ENCODE measurements at places on chromosomes 6 and 20.

GRCh38 chr20:62065674-62066338, at the start of gene TAF4:
TAF4 (minus strand) TSS chr20:62065881; CDS start chr20:62065810, 71 bp downstream.
- peak; percentile 77 for DNase-seq

GRCh38 chr6:41445261-41445660, 100.9 kb upstream of the FOXP4 start:
- no peak for DNase-seq

GRCh38 chr6:166826264-166826663, 130.1 kb downstream of the RNASET2 start:
- no peak for DNase-seq

DNA sequence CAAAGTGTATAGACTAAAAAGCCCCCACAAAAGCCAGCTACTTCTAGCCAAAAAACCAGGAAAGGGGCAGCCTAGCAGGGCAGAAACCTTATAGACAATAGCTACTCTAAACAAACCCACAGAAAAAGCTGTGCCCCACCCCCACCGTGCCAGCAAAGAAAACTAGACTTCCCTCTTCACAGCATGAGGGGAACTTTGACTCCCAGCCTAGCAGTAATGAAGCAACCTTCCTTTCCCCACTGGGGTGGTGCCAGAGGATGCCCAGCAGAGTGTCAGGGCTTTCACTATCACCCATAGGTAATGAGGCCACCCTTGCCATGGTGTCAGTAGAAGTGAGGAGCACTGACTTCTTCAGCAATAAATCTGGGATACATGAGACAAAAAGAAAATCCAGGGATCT, 99.0 kb upstream of the LGSN start:
- DNase-seq = no peak

DNA sequence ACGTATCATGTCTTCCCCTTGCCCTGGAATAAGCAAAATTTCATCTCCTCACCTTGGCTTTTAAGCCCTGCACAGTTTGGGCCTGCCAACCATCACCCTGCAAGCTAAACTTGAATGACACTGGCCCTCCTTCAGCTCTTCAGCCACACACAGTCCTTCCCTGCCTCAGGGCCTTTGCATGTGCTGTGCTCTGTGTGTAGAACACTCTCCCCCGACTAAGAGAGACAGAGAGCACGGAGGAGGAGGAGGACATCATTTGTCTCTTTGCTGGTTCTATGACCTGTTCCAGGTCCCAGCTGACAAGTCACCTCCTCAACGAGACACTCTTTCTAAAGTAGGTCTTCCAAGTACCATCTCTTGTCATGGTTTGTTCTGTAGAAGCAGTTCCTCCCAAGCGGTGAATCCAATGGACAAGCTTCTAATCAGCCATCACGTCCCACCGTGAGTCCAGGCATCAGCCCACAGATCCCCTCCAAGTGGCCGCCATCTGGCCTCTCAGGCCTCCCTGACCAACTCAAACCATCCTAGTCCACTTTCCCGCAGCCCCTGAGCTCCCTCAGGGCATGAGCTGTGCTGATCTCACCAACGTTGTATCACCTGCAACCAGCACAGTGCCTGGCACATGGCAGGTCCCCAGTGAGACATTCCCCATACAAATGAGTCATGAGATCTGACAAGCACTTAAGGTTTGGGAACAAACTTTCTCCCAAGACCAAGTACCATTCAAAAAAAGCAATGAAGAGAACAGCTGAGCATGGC, 30.5 kb downstream of the NFATC2 start:
- no peak for DNase-seq

DNA sequence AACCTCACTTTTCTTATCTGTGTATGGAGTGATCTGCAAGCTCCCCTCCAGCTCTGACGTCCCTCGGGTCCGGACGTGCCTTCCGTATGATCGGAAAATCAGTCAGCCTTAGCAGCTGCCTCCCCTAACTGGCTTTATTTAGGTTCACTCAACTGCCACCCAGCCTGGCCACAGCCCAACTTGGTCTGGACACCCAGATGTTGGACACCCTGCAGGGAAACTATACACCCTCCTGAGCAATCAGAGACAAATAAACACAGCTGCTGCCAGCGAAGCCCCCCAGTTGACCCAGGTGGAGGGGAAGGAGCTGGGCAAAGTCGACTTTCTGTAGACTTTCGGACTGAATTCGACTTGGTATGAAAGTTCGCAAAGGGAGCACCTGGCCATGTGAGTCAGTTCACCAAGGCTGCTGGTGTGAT, 28.9 kb downstream of the TBC1D7 start:
- DNase-seq = no peak
